Stimulated activated CD8-positive, alpha-beta memory T cell treated with anti-CD3 and anti-CD28 coated beads, Interleukin-2, amount 100 ng/mL, for 1 hour (primary cell): ENCODE measurements at places on chromosomes 16 and 17.
A peak's percentile ranks its signal among the peaks of the same experiment; 100 is the strongest.

DNA sequence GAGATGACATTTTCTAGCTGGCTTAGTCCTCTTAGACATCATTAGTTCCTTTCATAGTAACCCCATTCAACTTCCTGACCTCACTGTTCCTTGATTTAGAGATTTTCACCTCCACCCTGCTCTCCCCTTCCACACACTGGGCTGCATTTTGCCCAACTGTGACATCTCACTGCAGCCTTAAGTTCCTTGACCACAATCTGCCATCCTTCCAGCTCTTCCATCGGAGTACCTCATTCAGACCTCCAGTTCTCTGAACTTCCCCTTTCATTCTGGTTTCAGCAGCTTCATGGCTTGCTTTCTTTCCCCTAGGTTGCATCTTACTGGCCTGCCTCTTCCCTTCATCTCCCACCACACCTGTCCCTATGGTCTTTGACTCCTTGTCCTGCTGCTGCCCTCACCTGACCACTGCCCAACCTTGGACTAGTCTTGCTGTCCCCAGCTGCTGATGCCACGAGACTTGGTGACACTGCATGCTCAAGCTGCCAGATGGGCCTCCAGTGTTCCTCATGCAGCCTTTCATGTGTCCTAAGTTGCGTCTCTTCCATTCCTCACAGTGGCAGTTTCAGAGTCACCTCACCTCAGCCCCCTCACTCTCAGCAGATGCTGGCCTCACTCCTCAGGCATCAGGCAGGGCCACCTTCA lies 40.8 kb downstream of the NUP88 start:
- no peak for DNase-seq

DNA sequence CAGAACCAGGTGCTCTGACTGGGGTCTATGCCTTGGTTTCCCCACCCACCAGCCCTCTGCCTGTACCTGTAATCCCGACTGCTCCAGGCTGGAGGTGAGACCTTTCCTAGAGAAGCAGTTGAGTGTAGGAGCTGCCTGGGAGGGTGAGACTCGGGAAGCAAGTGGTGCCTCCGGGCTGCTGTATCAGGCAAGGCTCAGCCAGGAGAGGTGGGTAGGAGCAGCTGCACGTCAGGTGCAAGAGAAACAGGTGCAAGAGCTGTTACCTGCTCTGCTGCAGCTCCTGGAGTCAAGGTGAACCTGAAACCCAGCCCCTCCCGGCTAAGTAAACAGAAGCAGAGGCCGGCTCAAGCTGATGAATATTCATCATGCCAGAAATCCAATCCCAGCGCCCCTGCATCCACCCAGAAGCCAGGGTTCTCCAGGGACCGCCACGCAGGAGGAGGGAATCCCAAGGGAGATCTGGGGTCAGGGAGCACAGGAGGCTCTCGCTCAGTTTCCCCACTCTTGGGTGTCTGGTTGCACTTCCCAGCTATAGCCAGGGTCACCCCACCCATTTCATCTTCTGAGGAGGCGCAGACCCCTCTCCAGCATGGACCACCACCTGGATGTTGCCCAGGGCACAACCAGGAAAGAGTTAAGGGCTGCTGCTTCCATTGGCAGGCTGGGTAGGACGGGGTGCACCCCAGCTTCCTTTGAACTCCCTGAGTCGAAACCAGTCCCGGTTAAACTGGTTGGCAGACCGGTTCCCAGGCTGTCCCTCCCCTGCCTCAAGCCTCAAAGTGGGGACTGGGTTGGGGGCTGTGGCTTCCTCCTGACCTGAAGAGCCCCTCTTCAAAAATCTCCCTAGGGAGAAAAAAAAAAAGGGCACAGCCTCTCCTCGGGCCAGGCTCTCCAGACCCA lies at the start of gene PRR15L:
PRR15L (minus strand) TSS at position 293 of the 900 bp plus-strand sequence. CDS start 4,649 bp downstream, outside the sequence.
- DNase-seq, result no peak

- peak; percentile 33 for DNase-seq
Measured at GRCh38 chr16:22188595-22189442, 17.3 kb upstream of the EEF2K start.

GRCh38 chr17:48202959-48203358 lies 95.4 kb downstream of the SNX11 start:
- no peak for DNase-seq

DNA sequence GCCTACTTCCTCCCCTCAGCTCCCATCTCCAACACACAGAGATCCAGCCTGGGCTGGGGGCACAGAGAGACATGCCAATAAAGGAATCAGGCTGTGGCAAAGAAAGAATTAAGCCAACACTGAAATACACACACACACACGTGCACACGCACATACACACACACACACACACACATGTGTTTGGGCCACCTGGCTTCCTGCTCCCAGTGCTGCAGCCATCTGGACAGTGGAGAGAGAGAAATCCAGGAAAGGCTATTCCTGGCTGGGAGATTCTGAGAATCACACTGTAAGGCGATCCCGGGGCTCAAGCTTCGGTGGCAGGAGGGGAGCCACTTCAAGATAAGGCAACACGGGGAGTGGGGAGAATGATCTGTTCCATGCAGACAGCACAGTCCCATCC lies 72.4 kb downstream of the NOG start:
- DNase-seq, result no peak

- no peak for DNase-seq
Measured at GRCh38 chr17:37247825-37248224, 128.0 kb upstream of the C17orf78 start.

GRCh38 chr16:67243481-67243880 lies 3.8 kb downstream of the FHOD1 start:
- DNase-seq, result no peak

DNA sequence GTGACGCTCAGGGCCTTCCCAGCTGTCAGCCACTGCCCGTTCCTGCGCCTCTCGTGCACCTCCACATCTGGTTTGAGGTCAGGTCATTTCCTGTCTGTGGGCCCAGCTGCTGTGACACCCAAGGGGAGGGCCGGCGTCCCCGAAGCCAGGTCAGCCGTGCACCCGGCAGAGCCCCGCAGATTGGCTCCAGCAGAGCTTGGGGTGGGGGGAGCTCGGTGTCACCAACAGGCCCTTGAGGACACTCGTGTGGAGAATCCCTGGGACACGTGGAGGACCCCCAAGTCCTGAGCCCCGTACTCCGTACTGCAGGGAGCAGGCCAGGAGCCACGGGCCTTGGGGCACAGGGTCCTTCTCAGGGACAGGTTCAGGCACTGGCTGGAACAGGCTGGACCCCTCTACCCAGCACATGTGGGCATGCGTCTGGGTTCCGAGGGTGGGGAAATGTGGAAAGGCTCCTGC lies 4.8 kb downstream of the SPATA2L start:
- no peak for DNase-seq

DNA sequence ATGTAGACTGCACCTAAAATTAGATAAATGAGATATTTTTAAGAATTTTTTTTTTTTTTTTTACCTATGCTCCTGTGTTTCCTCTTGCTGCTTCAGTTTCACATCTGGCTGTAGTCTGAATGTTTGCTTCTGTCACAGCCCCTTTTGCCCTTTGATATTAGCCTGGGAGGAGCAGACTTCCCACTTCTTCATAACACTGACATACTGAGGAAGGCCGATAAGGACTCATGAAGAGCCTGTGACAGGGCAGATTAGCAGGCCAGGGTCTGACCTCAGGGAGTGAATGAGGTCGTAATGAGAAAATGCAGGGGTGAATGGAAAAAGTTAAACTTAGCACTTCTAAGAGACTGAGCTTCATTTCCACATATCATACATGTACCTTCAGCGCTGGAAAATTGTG lies at the start of gene SLFN14:
SLFN14 (minus strand) TSS at position 117 of the 400 bp plus-strand sequence. CDS start 2,757 bp downstream, outside the sequence.
- no peak for DNase-seq

DNA sequence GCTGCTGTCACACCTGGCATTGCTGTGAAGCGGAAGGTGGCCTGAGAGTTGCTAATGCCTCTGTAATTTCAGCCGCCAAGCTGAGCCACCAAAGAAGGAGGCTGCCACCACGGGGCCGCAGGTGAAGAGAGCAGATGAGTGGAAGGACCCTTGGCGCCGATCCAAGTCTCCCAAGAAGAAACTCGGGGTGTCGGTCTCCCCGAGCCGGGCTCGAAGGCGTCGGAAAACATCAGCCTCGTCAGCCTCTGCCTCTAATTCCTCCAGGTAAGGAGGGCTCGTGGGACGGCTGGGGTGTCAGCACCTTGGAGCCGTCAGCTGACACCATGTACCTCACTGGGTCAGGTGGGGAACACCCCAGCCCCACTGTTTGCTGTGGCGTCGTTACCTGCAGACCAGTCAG lies 16.2 kb upstream of the IL17C start:
- no peak for DNase-seq

DNA sequence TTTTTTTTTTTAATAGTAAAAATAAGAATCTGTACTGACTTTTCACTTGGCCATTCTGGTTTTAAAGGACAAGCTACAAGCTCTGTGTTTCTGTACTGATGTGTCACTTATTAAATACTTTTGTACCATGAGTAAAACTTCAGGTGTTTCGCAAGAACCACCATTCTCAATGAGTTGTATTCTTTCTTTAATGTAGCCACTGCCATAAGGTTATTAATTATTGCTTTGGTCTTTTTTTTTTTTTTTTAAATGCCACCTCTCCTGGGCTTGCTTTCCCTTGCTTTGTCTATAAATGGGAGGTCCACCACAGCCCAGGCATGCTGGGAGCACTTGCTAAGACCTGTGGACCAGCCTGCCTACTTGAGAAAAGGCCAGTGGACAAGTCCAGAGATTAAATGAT lies 8.4 kb downstream of the ARL2BP start:
- no peak for DNase-seq
